ENCODE measurements at places on chromosomes 5 and 9.

- DNase-seq: no peak
Observed at GRCh38 chr5:33702867-33703266, 188.9 kb downstream of the ADAMTS12 start.

- no peak for DNase-seq
Observed at GRCh38 chr5:61216741-61217140, 54.5 kb upstream of the SMIM15 start.

DNA sequence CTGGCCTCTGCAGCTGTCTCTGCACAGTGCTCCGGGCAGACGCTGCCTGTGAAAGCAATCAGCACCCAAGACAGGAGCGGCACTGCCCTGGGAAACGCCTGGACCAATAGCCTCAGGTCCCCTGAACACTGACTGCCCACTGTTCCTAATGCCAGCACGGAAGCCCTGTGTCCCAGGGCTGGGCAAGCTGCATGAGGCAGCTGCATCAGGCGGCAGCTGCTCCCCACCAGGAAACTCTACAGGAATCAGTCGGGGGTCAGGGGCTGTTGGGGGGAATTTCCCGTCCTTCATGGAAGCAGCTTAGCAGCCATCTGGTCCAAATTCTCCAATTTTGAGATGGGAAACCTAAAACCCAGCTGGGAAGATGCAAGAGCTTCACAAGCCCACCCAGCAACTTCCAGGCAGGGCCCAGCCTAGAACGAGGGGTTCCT is 118.6 kb downstream of the VAV2 start:
- DNase-seq: no peak

- DNase-seq: no peak
Observed at GRCh38 chr5:39411061-39411460, 13.7 kb downstream of the DAB2 start.

DNA sequence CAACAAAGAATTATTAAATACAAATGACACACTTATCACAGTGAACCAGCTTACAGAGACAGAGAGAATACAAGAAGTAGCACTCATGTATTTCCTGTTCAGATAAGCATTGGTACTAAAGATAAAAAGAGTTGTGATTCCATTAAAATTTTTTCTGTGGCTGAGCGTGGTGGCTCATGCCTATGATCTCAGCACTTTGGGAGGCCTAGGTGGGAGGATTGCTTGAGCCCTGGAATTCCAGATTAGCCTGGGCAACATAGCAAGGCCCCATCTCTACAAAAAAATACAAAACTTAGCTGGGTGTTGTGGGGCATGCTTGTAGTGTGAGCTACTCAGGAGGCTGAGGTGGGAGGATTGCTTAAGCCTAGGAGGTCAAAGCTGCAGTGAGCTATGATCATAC is 32.9 kb downstream of the FCHO2 start:
- no peak for DNase-seq

- no peak for DNase-seq
Observed at GRCh38 chr5:120927950-120928530, 463.9 kb downstream of the PRR16 start.

- no peak for DNase-seq
Observed at GRCh38 chr9:94993160-94993820, 266.8 kb downstream of the AOPEP start.

GRCh38 chr5:81245871-81246235 is 12.7 kb downstream of the CKMT2 start:
- DNase-seq: no peak

DNA sequence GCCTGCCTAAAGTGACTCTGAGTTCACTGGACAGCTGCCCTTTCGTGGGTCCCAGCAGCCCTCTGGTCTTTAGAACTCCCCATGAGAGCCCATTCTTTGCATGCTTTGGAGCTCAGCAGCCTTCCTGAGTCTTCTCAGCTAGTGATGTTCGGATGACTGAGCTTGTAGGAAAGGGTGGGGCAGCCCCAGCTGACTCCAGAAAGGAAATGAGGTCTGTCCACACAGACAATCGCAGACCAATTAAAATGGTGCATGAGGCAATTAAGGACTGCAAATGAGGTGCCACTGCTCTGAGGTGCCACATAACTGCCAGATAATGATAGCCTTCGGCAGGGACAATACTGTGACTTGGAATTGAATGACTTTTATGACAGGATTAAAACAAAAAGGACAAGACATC is 25.4 kb upstream of the TOMM5 start:
- no peak for DNase-seq

DNA sequence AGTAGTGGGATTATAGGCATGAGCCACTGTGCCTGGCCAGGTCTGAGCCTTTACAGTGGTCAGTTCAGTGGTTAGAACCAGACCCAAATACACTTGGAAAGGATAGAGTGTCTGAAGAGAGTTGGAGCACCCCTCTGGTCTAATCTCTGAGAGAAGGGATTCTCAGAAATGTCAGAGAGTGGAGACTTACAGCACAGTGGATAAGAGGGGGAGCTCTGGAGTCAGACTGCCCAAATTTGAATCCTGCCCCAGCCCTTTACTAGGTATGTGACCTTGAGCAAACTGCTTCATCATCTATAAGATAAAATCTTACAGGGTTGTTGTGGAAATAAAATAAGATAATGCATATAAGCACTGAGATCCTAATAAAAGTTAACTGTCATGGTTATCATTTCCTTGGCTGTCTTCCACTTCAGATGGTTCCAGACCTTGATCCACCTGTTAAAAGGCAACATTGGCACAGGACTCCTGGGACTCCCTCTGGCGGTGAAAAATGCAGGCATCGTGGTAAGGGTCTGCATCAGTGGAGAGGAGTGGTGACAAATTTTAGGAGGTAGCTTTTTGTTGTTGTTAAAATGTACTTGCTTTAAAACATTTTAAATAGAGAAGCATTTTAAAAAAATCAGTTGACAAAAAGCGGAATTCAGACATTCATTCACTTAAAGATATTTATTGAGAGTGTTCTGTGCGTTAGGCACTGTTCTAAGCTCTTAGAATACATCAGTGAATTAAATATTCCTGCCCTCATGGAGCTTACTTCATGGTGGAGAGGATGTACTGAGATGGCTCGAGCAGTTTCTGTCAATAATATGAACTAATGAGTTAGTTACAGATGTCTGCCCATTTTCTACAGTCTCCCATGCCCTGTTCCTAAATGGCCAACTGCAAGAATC is 16.0 kb downstream of the SLC36A1 start:
- no peak for DNase-seq

DNA sequence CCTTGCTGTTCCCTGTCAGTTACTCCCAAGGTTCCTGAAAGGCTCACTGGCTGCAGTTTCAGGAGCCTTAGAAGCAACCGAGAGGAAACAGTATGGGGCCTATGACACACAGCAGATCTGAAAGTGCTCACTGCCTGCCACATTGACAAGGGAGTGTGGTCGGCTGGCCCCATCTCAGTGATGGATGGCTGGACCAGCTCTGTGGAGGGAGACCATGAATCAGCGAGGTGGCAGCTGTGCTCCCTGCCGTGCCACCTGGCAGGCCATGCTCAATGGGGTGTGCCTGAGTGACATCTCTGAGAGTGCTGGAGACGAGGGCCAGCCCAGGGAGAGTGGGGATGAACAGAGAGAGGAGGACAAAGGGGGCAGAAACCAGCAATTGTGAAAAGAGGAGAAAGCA is 49.1 kb downstream of the DOCK2 start:
- DNase-seq: no peak

DNA sequence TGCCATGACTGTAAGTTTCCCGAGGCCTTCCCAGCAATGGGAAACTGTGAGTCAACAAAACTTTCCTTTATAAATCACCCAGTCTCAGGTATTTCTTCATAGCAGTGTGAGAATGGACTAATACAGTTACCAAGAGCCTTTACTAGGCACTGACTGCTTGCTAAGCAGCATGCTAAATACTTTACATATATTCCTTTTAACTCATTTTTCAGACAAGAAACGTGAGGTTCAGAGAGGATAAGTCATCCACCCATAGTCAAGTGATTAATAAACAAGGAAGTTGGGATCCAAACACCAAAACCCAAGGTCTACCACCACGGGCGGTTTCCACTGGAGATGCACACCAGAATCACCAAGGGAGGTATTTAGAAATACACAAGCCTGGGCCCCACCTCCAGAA is 50.8 kb downstream of the GABBR2 start:
- no peak for DNase-seq

GRCh38 chr9:122949696-122950095 is 8.9 kb downstream of the RABGAP1 start:
- DNase-seq: no peak

GRCh38 chr5:156402387-156402921 is 75.5 kb downstream of the SGCD start:
- DNase-seq: no peak

- DNase-seq: no peak
Observed at GRCh38 chr9:37381094-37381741, 41.3 kb upstream of the GRHPR start.

- DNase-seq: no peak
Observed at GRCh38 chr9:5286262-5286661, 18.3 kb downstream of the RLN2 start.

DNA sequence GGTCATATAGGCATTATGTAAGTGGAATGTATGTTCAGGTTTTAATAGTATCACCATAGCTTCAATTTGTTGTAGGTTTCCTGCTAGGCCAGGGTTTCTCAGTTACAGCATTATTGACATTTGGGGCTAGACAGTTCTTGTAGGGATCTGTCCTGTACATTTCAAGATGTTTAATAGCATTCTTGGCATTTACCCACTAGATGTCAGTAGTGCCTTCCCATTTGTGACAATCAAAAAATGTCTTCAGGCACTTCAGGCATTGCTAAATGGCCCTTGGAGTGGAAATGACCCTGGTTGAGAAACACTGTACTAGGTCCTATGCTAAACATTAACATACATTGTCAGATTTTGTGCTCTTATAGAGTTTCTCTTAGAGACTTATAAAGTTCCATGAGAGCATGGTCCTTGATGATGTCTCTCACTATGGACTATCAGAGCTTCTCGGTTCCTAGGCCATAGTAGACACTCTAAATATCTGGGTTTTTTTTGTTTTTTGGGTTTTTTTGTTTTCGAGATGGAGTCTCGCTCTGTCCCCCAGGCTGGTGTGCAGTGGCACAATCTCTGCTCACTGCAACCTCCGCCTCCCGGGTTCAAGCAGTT is 1.4 kb downstream of the KIF20A start:
- peak; percentile 24 for DNase-seq

- no peak for DNase-seq
Observed at GRCh38 chr5:133116601-133117000, 64.8 kb downstream of the HSPA4 start.

- peak; percentile 50 for DNase-seq
Observed at GRCh38 chr5:12413585-12413984, 509.3 kb upstream of the CTNND2 start.

DNA sequence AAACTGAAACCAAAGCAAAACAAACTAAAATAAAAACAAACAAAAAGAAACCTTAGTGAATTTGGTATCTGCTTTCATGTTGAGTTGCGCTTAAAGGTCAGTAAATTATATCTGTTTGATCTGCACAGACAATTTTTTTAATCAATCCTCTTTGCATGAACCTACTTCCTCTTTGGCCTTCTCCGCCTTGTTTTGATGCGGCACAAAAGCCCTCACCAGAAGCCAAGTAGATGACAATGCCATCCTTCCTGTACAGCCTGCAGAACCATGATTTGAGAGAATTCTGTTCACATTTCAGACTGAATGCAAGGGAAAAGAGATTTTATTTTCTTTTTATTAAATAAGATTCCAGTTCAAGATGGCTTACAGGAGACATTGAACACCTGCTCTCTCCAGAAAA is 473.6 kb upstream of the FTMT start:
- DNase-seq: no peak

DNA sequence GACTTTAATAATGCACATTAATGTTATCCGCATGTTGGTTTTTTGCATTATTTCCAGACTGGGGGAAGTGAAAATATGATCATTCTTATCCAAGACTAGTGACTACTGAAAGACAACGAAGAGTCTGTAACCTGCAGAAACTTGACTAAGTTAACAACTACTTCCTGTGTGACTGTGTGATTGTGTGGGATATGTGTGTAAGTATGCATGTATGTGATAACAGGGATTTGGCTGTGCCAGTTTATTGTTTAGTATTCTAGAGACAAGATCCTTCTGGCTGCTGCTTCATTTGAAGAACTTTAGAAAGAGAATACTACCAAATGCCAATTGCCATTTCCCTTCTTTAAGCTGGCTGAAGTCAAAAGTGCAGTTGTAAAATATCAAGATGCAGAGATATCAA is 375.7 kb upstream of the PRR16 start:
- DNase-seq: no peak

GRCh38 chr5:177608243-177609075 is 8.5 kb downstream of the B4GALT7 start:
- no peak for DNase-seq

DNA sequence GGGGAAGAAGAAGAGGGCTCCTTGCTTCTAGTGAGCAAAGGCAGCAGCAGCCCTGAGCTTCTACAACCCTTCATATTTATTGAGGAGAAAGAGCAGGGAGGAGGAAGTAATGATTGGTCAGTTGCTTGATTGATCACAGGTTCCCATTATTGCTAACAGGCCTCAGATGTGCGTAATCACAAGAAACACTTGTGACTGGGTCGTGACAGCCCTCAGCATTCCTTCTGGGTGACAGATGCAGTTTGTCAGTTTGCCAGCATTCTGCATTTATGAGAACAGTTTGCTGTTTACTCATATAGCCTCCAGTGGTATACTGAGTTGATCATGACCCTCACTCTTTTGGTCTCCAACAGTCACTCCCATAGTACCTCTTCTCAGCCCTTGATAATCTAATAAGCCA is 111.5 kb upstream of the TNC start:
- DNase-seq: no peak

DNA sequence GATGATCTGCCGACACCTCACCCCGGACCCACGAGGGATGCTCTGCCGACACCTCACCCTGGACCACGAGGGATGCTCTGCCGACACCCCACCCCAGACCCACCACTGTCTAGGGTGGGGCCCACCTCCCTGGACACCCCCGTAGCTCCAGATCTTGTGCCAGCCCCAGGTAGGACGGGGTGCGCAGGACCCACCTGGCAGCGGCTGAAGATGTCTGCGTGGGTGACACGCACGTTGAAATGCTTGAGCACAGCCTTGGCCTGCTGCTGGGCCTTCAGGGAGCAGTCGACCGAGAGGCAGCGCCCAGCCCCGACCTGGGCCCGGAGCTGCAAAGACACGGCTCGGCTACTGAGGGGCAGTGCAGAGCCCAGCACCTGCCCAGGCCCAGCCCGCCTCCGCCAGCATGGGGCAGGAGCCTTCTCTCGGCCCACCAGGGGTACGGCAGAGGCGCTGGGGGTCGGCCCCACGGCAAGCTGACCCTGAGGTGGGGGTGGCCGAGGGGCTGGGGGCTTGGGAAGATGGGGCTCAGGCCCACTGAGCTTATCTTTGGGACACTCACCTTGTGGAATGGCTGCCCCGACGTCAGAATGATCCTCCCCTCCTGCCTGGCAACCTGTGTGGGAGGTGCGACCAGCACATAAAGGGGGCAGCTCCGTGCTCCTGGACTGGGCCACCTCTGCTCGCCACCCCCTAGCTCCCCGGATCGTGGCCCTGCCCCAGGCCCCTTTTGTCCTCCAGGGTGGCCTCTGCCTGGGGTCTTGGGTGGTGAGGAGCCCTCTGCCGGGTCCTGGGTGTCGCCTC is 21.7 kb upstream of the NRARP start:
- DNase-seq: no peak

- no peak for DNase-seq
Observed at GRCh38 chr9:93237540-93237939, 53.6 kb downstream of the WNK2 start.

GRCh38 chr9:36450110-36450732 is 50.2 kb upstream of the RNF38 start:
- DNase-seq: no peak

GRCh38 chr9:109868722-109869121 is 88.7 kb downstream of the PALM2AKAP2 start:
- no peak for DNase-seq

- no peak for DNase-seq
Observed at GRCh38 chr9:128901822-128902221, 19.0 kb upstream of the PHYHD1 start.

GRCh38 chr9:106626936-106627335 is 236.0 kb upstream of the ZNF462 start:
- no peak for DNase-seq

Data from NCI-H2227 treated with DMSO at 0.1 percent for 48 hours (cell line).